Thymus (tissue), 14 donors: ENCODE measurements at places on chromosomes 4 and X.

DNA sequence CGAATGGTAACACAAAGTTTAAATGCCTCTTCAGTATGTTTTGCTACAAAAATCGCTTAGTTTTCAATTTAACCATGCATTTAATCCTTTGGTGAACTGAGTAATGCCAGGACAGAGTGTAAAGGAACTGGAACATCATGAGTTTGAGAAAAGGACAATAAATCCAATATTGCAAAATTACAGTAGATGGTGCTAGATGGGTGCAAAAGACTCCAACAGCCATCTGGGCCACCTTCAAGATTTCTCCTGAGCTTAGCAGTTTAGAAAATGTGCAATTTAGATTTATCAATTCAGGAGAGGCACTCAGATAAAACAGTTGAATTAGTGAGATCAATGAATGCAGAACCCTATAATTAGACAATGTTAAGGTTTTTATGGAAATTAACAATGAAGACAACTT is 33.2 kb upstream of the MID1IP1 start:
- peak; percentile 3 for DNase-seq

GRCh38 chr4:107757864-107758476 is 37.9 kb upstream of the PAPSS1 start:
- no peak for DNase-seq

DNA sequence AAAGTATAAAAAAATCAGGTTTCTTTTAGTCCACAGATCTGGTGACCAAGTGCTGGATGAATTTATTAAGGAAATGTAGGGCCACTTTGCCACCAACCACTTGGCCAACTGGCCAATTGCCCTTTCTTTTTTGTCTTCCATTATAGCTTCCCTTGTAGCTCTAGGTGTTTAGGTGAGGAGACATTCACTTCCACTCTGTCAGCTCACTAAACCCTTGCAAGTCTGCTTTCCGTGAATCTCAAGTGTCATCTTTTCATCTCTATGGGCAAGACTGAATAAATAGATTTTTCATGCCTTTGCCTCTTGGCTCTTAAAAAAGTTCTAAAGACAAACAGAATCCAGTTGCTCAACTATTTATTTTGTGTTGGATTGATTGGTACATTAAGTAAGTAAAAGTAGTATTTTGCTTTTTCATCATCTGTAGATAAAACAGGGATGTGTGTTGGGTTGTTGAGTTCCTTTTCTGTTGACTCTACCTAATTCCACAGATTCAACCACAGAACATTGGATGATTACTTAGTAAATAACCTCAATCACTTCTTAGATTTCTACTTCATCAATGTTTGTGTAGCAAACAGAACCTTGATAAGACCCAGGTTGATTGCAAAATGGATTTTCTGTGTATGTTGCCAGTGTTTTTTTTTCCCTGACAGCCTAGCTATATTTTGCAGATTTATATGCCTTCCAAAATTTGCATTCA is 68.1 kb upstream of the GRXCR1 start:
- no peak for DNase-seq

DNA sequence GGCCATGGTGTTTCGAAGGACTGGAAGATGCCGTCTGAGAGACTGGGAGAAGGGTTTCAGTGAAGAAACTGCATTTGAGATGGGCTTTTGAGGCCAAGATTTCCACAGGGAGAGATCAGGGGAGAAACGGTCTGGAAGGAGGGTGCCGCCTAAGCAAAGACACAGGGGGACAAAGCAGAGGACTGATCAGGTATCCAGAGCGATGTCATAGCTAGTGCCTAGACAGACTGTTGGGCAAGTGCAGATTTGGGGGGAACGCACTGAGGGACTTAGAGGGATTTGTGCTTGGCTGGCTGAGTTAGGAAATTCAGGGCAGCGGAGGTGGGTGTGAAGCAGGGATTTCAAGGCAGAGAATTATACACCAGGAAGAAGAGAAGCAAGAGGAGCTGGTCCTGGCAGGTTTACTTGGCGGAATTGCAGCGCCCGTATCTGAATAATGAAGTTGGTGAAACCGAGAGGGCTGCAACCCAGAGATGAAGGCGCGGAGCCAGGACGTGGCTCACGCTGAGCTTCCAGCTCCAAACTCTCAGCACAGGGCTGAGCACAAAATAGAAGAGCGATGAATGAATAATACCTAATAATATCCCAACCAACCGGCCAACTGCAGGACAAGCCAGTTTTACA is 106.9 kb downstream of the MAML3 start:
- no peak for DNase-seq

- no peak for DNase-seq
These were observed 732 bp upstream of the ADRA2C start for GRCh38 chr4:3765271-3766035.

- no peak for DNase-seq
These were observed 855.3 kb downstream of the PCDH7 start for GRCh38 chr4:31575504-31575903.

- no peak for DNase-seq
These were observed 214.0 kb upstream of the LEF1 start for GRCh38 chr4:108382751-108383150.

DNA sequence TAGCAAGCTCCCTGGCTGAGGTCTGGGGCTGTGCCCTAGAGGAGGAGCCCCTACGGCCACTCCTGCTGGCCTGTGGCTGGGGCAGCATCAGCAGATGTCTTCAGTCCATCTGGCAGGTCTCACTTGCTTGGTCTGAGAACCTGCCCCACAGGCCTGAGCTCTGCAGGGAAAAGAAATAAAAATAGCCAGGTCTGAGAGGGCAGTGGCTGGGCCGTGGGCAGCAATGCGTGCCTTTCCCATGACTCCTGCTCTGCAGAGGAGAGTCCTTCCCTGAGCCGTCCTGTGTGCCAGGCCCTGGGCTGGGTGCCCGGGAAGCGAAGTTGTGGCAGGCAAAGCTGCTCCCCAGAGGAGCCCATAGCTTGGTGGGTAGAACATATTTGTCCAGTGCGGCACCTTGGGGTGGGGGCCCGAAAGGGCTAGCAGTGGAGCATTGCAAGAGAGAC is 11.3 kb upstream of the KIAA0232 start:
- DNase-seq: no peak

- DNase-seq: no peak
These were observed 112.1 kb downstream of the CDKL5 start for GRCh38 chrX:18537524-18537923.

DNA sequence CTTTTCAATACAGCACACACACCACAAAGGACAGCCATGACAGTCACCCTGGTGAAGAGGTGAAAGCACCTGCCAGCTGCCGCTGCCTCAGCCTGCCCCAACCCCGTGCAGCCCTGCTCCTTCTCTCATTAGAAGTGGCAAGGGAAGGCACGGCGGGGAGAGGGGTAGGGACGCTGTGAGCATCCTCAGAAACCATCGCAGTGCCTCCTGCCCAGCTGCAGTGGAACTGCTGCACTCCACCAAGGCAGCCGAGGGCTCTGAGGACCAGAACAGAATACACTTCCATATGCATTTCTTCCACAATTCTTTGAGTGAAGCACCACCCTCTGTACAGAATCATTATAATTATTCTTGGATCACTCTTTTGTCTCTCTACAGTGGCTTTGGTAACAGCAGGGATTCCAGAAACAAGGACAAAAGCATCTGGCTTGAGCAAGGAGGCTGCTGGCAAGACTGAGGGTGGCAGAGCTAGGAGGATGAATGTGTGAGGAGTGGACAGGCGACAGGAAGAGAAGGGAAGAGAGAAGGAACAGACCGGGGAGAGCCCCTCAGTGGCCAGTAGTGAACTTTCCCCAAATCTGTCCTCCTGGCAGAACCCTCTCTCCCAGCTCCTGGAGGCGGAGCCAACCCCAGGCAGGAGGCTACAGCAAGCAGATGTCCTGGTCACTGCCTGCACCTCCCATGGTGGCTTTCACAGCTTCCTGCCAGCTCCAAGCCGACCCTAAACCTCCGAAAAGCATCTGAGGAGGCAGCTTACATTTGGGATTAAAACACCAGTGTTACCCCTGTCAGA is 73.2 kb downstream of the MTNR1A start:
- DNase-seq: no peak

- DNase-seq: no peak
These were observed 23.9 kb downstream of the HTT start for GRCh38 chr4:3098346-3098745.

GRCh38 chr4:4254199-4254598 is 6.2 kb upstream of the TMEM128 start:
- DNase-seq: no peak

- DNase-seq: no peak
These were observed 8.9 kb downstream of the COPS4 start for GRCh38 chr4:83043801-83044407.

- DNase-seq: no peak
These were observed 667.3 kb downstream of the GALNTL6 start for GRCh38 chr4:172480471-172480870.

GRCh38 chr4:104015680-104016079 is 295.9 kb upstream of the TACR3 start:
- no peak for DNase-seq

DNA sequence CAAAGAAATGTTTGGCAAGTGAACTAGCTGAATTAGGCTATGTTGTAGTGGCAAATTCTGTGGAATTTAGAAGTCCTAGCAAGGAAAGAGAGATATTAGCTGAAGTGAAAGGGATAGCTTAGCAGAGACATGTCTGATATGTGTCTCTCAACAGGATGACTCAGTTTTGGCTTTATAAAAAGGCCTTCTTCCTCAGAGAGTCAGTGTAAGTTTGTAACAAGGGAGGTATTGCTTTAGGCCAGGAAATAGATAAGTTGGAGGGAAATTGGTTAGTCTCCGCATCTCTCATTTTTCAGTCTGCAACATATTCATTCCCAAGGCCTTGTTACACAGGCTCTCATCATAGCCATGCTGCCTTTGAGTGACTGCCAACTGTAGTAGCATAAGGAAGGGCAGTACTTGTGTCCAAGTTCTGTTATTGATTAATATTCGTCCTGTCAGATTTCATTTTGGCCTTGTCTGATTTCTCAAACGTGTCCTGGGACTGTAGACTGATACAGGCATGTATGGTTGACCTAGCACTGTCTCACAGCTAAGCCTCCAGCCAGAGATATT is 4.0 kb downstream of the TMEM164 start:
- no peak for DNase-seq

GRCh38 chr4:54155936-54156335 is 56.0 kb downstream of the GSX2 start:
- no peak for DNase-seq

- DNase-seq: no peak
These were observed 128.9 kb downstream of the SH3KBP1 start for GRCh38 chrX:19758539-19758938.

DNA sequence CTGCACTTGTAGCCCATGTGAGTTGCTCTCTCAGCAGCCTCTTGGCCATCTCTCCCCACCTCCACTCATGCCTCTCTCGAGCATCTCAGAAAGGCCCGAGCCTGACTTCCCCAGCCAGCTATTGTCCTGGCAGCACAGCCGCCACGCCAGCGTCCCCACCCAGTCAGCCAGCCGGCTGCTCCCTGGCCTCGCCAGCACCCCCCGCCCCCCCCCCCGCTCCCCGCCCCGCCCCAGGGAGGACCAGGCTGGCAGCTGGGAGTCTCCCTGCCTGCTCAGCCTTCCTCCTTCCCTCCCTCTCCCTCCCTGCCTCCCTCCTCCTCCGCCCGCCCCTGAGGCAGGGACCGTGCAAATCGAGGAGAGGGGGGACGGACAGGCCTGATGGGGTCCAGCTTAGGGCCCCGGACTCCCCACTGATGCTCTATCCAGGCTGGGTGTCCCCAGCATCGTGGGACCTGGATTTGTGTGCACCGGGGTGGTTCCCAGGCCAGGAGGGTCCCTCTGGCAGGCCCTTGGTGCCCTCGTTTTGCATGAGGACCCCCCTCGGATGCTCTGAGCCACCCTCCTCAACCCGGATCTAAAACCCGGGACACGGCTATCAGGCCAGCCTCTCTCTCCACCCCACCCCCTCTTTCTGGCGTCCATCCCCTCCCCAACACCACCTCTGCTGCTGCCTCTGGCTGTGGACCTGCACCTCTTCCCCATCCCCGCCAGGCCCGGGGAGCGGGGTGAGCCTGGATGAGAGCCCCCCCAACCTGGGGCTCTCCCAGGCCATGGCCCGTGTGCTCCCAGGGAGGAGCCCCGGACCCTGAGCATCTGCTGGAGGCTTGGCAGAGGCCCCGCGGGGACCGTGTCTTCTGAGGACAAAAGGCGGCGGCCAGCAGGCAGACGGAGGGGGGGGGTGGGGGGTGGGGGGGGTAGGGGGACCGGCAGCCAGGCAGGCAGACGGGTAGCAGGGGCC is at the start of gene GPR173:
Gene GPR173, plus strand, starts transcription at position 621 of the 958 bp plus-strand sequence. CDS start 27,833 bp downstream, outside the sequence.
- DNase-seq: no peak

- no peak for DNase-seq
These were observed 8.8 kb downstream of the ZXDA start for GRCh38 chrX:57901466-57901865.

DNA sequence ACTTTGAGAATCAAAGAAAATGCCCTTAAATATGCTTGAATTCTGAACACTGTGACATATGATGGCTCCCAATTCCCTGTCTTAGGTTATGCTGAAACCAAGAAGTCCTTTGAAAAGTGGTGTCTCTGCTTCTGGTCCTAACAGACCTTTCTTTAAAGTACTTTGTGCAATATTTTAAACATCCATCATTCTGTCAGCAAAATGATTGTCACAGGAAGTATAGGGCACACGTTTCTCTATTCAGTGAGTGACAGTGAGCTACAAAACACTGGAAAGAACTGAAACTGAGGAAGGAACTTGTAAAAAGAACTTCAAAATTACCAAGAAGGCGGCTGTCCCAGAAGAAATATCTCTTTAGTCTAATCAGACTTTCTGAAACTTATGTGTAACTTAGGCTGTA is 12.2 kb upstream of the NUP54 start:
- DNase-seq: no peak

DNA sequence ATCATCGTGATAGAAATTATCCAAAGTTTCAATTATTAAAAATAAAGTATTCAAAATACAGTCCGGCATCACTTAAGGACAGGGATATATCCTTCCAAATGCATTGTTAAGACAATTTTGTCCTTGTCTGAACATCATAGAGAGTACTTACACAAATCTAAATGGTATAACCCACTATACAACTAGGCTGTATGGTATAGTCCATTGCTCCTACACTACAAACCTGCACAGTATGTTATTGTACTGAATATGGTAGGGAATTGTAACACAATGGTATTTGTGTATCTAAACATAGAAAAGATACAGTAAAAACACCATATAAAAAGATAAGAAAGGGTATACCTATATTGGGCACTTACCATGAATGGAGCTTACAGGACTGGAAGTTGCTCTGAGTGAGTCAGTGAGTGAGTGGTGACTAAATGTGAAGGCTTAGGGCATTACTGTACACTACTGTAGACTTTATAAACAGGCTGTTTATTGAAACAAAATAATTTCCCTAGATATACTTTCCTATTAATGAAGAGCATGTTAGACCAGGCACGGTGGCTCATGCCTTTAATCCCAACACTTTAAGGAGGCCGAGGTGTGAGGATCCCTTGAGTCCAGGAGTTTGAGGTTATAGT is 44.8 kb upstream of the PTPN13 start:
- DNase-seq: no peak
